ENCODE measurements at places on chromosomes 2 and 18.
A peak's percentile ranks its signal among the peaks of the same experiment; 100 is the strongest.

DNA sequence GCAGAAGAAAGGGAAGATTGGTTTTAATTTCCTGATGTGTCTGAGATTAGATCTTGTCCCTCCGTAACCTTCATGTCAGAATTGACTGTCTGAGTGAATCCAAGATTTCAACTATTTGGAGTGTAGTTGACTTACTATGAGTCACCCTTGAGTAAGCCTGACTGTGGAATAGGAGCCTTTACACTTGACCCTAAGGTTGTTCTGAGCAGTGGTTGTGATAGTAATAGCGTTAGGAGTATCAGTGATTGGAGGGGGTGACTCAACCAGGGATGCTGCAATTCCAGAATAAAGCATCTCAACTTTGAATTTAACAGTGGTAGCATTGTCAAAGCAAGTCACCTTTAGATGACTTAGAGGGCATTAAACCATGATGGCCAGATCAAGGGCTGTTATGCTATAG lies 979.5 kb upstream of the FAM98A start:
- no peak for DNase-seq

- DNase-seq = no peak
Measured at GRCh38 chr2:117825437-117825836, 10.9 kb downstream of the DDX18 start.

- no peak for DNase-seq
Measured at GRCh38 chr2:42298996-42299754, 61.8 kb downstream of the COX7A2L start.

- no peak for DNase-seq
Measured at GRCh38 chr2:67878743-67879142, 184.1 kb downstream of the C1D start.

DNA sequence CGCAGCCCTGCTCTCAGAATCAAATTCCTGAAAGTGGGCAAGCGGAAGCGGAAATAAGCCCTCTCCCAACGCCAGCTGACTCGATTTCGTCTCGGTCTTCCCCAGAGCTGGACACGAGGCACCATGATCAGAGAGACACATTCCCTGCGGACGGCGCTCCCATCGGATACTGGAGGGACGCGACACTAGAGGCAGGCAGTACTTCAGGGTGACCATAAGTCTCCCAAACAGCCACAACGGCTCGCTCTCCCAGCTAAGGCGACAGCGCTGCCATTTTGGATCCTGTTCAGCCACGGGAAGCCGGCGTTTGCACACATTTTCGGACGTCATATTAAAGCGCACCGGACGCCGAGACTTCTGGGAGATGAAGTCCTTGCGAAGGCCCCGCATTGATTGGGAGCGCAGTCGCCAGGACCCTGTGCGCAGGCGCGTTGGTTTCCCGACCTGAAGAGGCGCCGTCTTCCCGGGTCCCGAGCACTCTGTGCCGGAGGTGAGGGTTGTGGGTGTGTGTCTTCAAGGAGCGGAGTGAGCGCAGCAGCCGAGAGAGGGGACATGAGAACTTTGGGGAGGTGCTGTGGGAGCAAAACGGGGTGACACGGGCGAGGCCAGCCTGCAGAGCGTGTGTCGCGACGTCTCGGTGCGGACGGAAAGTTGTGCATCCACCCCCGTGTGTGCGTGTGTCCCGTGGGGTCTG lies at the start of gene ZNF2:
Gene ZNF2, plus strand, starts transcription at position 439 of the 694 bp plus-strand sequence. CDS start 10,418 bp downstream, outside the sequence.
- DNase-seq = peak; percentile 99

DNA sequence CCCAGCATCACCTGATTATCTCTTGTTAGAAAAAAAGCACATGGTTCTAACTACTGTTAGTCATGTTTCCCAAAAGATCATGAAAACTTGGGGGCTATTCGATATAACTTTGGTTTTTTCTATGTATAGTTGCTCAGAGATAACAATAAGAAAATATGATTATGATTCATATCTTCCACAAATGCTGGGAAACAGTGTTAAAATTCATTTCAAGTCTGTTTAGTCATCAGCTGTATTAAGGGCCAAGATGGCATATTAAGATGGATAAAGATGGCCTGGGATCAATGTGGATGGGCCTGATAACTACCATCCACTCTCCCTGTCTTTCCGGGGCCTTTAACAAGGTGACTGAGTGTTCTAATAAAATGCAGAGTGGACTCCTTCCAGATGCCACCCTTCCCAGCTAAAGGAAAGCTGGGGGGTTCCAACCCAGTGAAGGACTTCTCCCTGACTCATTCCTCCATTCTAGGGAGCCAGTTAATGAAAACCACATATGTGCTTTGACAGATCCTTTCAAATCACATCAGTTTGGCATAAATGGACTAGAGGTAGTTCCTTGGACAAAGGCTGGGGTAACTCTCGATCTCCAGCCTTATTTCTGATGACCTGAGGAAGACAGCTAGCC lies 221.6 kb downstream of the VAPA start:
- DNase-seq = no peak

DNA sequence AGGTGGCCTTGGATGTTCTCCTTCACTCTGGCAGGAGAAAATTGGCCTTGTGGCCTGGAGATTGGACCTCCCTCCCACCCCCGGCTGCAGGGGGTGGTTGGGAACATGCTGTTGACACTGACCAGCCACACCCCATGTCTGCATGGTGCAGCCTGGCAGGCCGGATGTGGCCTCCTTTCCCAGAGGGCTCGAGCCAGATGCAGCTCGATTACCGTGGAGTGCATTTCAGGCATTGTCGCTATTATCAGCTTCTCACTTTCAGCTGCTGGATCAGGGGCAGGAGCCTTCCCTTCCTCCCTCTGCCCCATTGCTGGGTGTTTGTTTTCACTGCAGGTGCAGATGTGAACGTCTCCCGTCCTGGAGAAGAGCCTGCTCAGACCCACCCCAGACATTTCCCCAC lies 211.0 kb upstream of the SIX2 start:
- no peak for DNase-seq

- no peak for DNase-seq
Measured at GRCh38 chr2:237295889-237296480, 118.0 kb downstream of the COL6A3 start.

DNA sequence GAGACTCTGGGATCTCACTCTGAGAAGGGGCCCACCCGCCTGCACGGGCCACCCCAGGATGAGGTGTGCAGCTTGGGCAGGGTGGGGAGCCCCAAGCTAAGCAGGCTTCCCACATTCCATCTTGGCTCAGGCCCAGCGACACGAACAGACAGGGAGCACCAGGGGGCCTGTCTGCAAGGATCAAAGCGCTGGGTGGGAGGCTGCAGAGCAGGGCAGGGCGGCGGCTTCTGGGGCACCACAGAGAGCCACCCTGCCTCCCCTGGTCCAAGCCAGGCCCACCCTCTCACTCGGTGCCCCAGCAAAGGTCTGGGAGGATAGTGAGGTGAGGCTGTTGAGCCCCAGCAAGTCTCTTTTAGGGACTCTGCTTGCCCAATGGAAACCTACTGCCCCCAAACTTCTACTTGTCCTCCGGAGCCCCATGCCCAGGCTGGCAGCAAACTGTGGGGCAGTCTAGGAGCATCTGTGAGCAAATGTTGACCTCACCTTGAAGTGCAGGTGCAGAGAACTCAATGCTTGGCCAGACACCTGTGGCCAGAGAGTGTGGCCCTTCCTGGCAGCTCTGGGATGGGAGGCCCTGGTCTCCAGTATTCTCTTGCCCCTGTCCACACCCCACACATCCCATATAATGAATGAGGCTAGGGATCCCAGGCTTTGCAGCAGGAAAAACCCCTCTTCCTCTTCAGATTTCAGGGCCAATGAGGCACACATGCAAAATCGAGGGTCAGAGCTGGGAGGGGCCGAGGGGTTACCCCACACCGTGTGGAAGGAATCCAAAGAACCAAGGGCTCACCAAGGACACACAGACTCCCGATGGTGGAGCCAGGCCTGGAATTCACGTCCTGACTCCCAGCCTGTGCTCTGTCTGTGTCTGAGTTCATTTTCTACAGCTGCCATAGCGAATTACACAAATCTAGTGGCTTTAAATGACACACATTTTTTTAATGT lies 18.8 kb upstream of the GLI2 start:
- DNase-seq = no peak

GRCh38 chr2:169625781-169626180 lies 41.6 kb downstream of the PPIG start:
- no peak for DNase-seq

- no peak for DNase-seq
Measured at GRCh38 chr2:64605991-64606478, 47.7 kb downstream of the SERTAD2 start.

GRCh38 chr18:37582261-37582660 lies 16.7 kb upstream of the CELF4 start:
- no peak for DNase-seq

- DNase-seq = no peak
Measured at GRCh38 chr2:181152701-181153100, 172.3 kb downstream of the UBE2E3 start.

- DNase-seq = no peak
Measured at GRCh38 chr2:70696142-70696541, 71.9 kb downstream of the ADD2 start.

DNA sequence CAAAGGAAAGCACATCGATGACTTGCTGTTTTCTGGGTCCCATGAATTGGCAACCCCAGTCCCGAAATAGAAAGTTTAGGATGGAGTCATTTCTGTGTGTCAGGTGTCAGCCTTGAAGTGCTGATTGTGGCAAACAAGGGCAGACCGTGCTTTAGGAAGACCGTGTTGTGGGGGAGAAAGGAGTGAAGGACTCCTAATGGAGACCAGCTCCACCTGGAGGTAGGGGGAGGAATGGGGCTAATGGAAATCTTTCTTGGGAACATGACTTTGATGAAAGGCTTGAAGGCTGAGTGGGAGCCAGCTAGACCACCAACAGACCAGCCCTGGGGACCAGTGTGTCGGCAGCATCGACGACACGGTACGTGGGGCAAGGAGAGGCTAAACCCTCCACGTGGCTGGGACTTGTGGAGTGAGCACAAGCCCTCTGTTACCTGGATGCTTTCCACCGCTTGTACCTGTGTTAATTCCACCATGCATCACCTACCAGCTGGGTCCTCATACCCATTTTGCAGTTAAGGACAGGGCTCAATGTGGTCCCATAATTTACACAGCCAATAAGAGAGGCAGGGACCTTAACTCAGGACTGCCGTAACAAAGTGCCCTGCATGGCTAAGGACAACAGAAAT lies 104.2 kb downstream of the SH3BP4 start:
- peak; percentile 69 for DNase-seq

DNA sequence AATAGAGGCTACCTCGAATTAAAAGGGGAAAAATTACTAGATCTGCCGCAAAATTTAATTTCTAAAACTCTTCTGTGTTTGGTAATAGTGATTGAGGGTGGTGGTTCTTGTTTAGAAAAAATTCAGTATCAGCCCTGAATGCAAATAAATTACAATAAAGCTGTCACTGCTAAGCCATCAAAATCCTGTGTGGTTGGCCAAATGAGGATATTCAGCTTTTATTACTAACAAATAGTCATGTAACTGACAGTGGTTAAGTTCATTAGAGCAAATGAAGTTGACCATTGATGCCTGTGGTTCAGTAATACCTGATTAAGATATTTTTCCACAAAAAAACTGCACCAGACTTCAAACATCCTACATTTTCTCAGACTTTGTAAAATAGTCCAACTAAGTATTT lies 14.4 kb downstream of the PPP1CB start:
- DNase-seq = no peak

DNA sequence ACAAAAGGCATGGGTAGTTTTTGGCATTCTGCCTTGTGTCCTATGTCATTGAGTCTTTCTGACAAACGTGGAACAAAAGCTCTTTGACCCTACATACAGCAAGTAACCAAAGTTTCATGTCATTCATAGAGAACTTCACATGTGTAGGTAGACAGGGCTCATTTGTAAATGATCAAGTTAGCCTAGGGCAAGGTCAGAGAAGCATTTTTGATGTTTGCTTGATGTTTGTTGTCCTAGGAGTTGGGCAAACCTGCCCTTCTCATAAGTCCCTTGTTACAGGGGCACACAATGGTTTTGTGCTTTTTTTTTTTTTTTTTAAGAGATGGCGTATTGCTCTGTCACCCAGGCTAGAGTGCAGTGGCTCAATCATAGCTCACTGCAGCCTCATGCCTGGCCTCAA lies 83.3 kb upstream of the FAM136A start:
- DNase-seq = no peak

- DNase-seq = no peak
Measured at GRCh38 chr2:40454321-40454720, 2.4 kb upstream of the SLC8A1 start.

Data from choroid plexus epithelial cell (primary cell).